ENCODE measurements at places on chromosomes 5 and 9.

DNA sequence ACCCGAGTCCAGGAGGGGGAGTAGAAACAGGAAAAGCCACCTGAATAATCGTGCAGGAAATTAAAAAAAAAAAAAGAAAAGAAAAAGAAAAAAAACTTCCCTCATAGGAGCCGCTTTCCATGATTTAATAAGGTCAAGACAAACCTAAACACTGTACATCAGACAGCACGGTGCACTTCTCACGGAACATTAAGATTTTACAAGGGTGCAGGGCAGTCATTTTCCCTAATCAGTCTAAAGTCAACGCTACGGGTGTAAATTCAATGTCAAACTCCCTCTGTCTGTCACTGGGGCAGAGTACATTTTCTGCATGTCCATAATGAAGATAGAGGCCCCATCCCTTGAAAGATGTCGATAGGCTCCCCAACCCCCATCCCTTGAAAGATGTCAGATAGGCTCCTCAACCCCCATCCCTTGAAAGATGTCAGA lies 139.7 kb downstream of the TSSK1B start:
- peaks cover 9% of the 10 kb centered on the region for H3K27me3 ChIP-seq
- H3K4me1 ChIP-seq = peaks cover 37% of the 10 kb centered on the region
- H3K4me3 ChIP-seq = peak overlapping the region; percentile 95
- H3K27ac ChIP-seq = peak overlapping the region; percentile 68
- no peak for DNase-seq

DNA sequence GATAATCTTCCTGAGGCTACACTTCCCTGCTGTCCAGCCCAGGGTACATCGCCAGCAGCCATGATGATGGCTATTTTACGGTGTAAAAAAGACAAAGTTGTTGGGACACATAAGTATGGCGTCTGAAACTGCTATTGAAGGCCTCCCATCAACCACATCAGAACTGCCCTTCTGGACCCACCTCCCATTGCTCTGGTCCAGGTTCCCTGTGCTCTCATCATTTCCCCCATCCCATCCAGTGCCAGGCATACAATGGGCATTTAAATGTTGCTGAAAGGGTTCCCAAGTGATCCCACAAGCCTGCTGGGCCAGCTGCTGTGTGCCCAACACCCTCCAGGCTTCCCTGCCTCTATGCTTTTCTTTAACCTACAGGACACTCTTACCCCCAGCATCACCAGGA lies 10.6 kb downstream of the IL9 start:
- no peaks in the 10 kb centered on the region for H3K27me3 ChIP-seq
- DNase-seq = no peak
- no peak overlapping the region for H3K27ac ChIP-seq
- no peaks in the 10 kb centered on the region for H3K36me3 ChIP-seq
- no peak overlapping the region for H3K4me3 ChIP-seq
- peaks cover 2% of the 10 kb centered on the region for H3K4me1 ChIP-seq

GRCh38 chr5:118326481-118327045 lies 661.8 kb downstream of the DTWD2 start:
- H3K36me3 ChIP-seq = peaks cover 12% of the 10 kb centered on the region
- no peak for DNase-seq
- H3K27me3 ChIP-seq = no peaks in the 10 kb centered on the region
- no peaks in the 10 kb centered on the region for H3K4me1 ChIP-seq

- H3K4me1 ChIP-seq = peaks cover 9% of the 10 kb centered on the region
- peaks cover 18% of the 10 kb centered on the region for H3K36me3 ChIP-seq
- H3K27ac ChIP-seq = no peak overlapping the region
- no peak overlapping the region for H3K4me3 ChIP-seq
Measured at GRCh38 chr9:108913391-108913790, 20.5 kb downstream of the ELP1 start.

DNA sequence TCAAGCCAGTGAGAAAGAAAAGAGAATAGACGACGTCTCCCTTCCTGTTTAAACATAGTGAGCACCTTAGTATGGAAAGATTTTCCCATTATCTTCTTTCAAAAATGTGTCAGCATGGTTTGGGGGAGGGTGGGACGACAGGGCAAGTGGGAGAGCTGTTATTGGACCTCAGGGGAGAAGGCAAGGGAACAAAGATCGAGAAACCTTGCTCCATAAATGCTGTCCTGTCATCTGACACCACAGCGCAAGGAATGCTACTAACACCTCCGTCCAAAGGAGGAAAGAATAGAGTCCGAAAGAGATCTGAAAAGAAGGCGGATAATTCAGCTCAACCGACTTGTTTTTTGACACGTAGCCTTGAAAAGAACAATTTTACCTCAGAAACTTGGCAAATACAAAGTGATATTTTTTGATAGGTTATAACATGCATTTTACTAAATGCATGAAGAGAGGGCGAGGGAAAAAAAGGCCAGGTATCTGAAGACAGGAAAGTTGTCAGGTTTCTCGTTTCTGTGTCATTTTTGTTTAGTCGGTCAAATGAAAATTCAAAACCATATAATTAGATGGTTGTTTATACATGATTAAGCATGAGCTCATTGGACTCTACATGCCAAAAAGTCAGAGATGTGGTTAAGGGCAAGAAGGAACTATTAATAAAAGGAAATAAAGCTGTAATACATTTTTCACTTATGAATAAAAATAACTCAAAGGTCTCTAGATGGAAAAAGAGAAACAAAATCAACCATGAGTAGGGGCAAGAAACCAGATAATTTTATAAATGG lies 155.7 kb downstream of the GLIS3 start:
- H3K4me3 ChIP-seq = no peak overlapping the region
- DNase-seq = no peak

GRCh38 chr9:89000973-89001916 lies 10.0 kb downstream of the S1PR3 start:
- peak; percentile 92 for DNase-seq
- peak overlapping the region; percentile 16 for H3K4me3 ChIP-seq
- peaks cover 18% of the 10 kb centered on the region for H3K36me3 ChIP-seq
- no peak overlapping the region for H3K27ac ChIP-seq
- H3K27me3 ChIP-seq = peaks cover 3% of the 10 kb centered on the region
- peaks cover 14% of the 10 kb centered on the region for H3K4me1 ChIP-seq

Data from endothelial cell (in vitro differentiated cells).